ENCODE measurements at places on chromosomes 3 and 15. TPM values are rescaled to one million over a fixed set of nuclear protein-coding genes. Genes with fewer than 3 reads are reported as not detected.

GRCh38 chr3:29412110-29412509, 131.2 kb downstream of the RBMS3 start:
- H3K4me3 ChIP-seq, result no peak overlapping the region
- H3K36me3 ChIP-seq, result no peaks in the 10 kb centered on the region
- H3K4me1 ChIP-seq, result no peaks in the 10 kb centered on the region
- no peaks in the 10 kb centered on the region for H3K27me3 ChIP-seq

DNA sequence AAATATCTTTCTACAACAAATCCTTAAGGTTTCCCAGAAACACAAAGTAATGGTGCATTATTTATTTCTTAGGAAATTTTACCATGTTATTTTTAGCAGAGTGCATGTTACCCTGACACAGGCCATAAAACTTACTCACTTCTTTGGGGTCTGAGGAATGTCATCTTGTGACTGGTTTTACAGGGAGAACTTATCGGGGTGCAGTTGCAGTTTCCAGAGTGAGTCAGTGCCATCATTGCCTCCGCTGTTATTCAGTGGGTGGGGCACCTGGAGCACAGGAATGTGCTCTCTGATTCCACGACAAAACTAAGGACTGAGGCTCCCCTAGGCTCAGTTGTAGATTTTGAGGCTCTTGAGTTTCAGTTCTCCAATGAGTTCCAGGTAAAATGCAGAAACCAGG, 11.1 kb upstream of the GREM1 start:
- no peak overlapping the region for H3K4me3 ChIP-seq
- H3K27ac ChIP-seq, result peak overlapping the region; percentile 61
- H3K36me3 ChIP-seq, result no peaks in the 10 kb centered on the region
- DNase-seq, result peak; percentile 81
- H3K4me1 ChIP-seq, result peaks cover 38% of the 10 kb centered on the region
- H3K27me3 ChIP-seq, result no peaks in the 10 kb centered on the region

DNA sequence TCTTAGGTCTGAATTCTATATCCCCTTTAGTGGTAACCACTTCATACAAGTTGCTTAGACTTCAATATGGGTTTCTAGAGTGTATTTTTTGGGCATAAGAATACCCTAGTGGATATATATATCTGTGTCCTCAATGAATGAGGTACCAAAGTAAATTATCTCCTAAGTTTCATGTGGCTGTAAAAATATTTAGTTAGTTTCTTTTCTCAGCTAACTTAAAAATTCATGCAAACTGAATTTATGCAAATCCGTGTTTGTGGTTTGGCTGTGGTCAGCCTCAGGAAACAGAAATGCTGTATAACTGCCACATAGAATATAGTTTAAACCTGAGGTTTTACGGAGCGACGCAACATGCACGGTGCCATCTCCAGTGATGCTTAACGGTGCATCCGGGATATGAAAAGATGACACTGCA, 80.3 kb downstream of the PEX5L start:
- H3K27ac ChIP-seq, result no peak overlapping the region
- DNase-seq, result peak; percentile 32
- no peaks in the 10 kb centered on the region for H3K4me1 ChIP-seq
- no peaks in the 10 kb centered on the region for H3K27me3 ChIP-seq

- H3K4me1 ChIP-seq, result no peaks in the 10 kb centered on the region
- no peaks in the 10 kb centered on the region for H3K27me3 ChIP-seq
- no peak overlapping the region for H3K27ac ChIP-seq
Observed at GRCh38 chr3:32430900-32431299, 39.2 kb downstream of the CMTM7 start.

DNA sequence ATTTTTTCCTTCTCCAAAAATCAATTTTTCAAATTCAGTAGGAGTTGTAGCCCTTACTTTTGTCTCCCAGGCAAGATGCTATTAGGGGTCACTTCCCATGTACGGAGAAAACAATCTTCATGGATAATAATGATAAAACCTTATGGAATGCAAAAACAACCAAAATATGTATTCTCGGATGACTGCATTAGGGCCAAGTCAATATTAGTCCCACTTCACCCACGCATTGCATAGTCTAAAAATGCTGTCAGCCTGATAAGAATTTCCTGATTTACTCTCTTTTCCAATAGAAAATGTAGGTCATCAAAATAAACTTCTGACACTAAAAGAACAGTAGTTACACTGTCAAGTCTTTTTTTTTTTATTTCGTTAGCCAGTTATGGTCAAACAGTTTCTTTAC, 2.7 kb downstream of the VGLL3 start:
- peak; percentile 95 for DNase-seq
- H3K27me3 ChIP-seq, result no peaks in the 10 kb centered on the region
- H3K4me3 ChIP-seq, result peak overlapping the region; percentile 98
- peak overlapping the region; percentile 96 for H3K27ac ChIP-seq
- peaks cover 51% of the 10 kb centered on the region for H3K4me1 ChIP-seq

Gene DNAJC13
- 38.5 TPM for total RNA-seq

All from astrocyte (in vitro differentiated cells and primary cell).